NCI-H1092 (cell line): ENCODE measurements at places on chromosomes 4 and X.

- DNase-seq = no peak
These were observed 23.8 kb downstream of the PPP1R2C start for GRCh38 chrX:42754115-42754514.

GRCh38 chr4:140707325-140707724 lies 48.9 kb downstream of the TBC1D9 start:
- DNase-seq = no peak

DNA sequence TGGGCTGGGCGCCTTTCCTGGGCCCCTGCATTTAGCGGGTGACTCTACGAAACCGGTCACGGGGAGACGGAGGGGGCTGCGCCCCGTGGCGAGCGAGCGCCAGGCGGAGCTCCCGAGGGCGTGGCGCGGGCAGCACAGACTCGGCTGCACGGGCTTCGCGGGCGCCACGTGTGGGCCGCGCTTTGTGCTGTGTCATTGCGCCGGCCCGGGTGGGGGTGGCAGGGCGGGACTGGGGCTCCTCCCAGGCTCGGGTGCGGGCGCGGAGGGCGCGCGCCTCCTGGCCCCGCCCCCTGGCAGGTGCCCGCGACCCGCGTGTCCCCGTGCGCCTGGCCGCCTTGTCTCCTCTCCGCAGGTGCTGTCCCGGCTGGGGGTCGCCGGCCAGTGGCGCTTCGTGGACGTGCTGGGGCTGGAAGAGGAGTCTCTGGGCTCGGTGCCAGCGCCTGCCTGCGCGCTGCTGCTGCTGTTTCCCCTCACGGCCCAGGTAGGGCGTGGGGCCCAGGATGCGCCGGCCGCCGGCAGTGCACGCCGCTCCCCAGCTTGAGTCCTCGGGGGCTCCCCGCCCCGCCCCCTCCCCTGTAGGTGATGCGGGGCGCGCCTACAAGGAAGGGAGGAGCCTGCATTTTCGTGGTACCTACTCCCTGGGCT lies 651 bp downstream of the UCHL1 start:
- DNase-seq = peak; percentile 67

- no peak for DNase-seq
These were observed 69.3 kb upstream of the HS3ST1 start for GRCh38 chr4:11497972-11498371.

DNA sequence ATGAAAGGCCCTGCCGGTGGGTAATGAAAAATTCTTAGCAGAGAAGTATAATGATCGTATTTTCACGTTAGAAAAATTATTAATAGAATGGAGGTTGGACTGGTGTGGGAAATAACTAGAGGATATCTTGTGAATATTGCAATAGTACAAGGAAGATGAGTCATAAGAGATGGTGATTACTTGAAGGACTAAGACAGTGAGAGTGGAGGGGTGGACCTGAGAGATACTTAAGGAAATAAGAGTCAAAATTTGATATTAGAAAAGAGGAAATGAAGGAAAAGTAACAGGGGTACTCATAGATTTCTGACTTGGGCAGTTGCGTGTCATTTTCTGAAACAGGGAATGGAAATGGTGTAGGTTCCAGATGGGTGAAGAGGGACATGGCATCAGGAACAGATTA lies 1.7 kb upstream of the USP53 start:
- no peak for DNase-seq

DNA sequence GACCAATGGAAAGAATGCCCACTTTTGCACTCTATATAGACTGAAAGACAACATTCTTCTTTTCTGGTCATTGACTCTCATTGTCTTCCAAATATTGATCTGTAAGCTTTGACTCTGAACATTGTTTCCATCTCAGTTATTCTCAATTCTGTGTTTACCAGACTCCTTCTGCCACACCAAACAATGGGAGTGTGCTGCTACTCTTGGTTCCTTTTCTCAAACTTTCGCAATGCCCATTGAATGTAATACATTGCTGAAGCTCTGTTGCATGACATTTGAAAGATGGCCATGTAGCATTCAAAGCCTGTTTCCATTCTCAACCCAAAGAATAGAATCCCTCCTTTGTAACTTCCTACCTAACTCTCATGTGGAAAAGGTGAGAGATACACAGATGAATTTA lies 136.2 kb downstream of the BTC start:
- DNase-seq = no peak

DNA sequence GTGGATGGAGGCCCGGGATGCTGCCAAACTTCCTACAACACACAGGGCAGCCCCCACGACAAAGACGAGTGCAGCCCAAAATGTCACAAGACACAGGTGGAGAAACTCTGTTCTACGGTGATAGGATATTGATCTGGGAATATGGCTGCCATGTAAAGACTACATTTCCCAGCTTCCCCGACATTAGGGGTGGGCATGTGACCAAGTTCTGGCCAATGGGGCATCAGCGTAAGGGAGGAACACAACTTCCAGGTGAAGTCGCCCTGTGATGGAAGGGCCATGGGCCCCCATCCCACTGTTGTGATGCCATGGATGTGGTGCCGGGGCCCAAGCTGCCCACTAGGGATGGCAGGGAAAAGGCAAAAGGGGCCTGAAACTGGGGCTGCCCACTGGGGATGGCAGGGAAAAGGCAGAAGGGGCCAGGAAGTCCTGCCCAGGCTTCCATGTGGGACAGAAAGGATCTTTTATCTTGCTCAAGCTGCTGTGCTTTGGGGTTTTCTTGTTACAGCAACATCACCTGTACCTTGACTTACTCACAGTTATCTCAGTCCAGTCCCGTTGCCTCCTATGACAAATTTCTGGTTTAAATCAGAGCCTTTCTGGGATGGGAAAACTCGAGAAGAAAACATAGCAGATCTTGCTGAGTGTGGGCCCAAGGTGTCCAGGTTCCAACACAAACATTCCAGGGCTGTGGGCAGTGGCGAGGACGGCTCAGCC lies 9.7 kb upstream of the ADRA2C start:
- no peak for DNase-seq

- DNase-seq = no peak
These were observed 657.7 kb downstream of the TRAM1L1 start for GRCh38 chr4:116427666-116428065.

DNA sequence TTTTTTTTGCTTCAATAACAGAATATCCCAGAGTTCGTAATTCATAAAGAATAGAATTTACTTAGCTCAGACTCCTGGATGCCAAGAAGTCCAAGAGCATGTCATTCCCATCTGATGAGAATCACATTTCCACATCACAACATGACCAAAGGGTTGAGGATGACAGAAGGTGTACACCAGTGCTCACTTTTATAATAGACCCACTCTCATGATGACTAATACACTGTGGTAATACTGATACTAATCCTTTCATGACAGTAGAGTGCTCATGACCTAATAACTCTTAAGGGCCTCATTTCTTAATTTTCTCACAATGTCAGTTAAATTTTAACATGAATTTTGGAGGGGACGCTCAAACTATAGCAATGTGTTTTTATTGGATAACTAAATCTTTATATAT lies 69.2 kb downstream of the ZNF732 start:
- no peak for DNase-seq

- DNase-seq = no peak
These were observed 55.2 kb downstream of the CDS1 start for GRCh38 chr4:84638092-84638491.

DNA sequence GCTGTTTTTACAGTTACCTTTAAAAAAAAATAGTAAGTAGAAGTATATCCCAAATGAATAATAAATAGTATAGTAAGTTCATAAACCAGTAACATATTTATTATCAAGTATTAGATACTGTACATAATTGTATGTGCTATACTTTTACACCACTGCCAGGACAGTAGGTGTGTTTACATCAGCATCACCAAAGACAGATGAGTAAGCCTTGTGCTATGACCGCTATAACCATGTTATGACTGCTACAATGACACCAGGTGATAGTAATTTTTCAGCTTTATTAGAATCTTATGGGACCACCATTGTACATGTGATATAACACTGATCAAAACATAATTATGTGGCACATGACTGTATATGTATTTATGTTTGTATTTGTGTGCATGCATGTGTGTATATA lies 27.3 kb downstream of the PABPC4L start:
- no peak for DNase-seq

GRCh38 chrX:110006821-110007375 lies 4.0 kb downstream of the TMEM164 start:
- no peak for DNase-seq

DNA sequence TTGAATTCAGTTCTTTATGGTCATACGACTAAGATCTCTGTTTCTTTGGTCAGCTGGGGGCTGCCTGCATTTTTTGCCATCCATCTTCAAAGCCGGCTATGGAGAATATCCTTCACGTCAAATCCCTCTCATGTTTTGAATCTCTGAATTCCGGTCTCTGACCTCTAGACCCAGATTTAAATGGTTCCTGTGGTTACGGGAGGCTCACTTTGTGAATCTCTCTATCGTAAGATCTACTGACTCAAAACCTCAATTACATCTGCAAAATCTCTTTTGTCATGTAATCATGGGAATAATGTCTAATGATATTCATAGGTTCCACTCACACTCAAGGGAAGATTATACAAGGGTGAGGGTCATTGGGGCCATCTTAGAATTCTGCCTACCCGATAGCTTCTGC lies 5.7 kb upstream of the MPC1L start:
- no peak for DNase-seq

- no peak for DNase-seq
These were observed 160.4 kb downstream of the GATB start for GRCh38 chr4:151600432-151600831.

- no peak for DNase-seq
These were observed 41.3 kb downstream of the KLHL5 start for GRCh38 chr4:39103291-39103690.

DNA sequence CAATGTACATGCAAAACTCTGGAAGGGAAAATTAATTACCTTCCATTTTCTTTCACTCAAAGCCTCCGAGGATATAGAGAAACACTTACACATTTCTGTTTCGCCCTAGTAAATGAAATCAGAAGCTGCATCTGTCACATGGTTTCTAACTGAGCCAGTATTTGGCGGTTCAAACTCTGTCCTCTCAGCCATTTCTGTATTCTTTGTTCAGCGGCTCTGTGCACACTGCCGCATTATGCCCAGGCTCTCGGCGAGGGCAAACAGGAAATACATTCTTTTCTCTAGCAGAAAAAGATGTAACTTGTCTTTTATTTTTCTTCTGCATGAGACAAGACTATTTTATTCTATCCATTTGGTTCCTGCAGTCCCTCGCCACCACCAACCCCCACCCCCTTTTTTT lies 71.4 kb upstream of the GPM6B start:
- no peak for DNase-seq

GRCh38 chr4:67558493-67558892 lies at the start of gene STAP1:
TSS of gene STAP1 (plus strand) at chr4:67558727. CDS start at chr4:67558810, 83 bp downstream.
- DNase-seq = no peak

DNA sequence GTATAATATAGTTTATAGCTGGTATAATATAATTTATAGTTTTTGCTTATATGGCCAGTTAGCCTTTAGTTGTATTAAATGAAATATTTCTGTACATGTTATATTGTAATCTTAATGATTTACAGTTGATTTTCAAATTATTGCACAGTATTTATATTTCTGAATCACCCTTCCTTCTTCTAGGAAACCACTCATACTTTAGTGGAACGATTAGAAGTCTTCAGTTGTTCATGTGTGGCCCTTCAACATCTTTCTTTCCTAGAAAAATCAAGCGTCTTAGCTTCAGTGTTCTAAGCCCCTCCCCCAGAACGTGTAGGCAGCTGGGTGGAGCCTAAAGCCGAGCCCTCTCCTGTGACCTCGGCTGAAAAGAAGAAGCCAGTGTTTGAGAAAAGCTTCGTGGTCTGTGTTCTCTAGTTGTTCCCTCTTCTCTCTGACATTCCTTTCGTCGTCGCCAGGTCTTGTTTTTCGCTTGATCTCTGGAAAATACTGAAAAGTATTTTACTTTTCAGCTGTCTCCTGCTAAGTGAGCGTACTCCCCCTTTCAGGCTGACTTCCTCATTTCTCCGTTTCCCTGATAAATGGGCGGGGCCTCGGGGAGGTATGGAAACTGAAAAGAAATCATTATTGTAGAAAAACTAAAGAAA lies at the start of gene C4orf33:
TSS of gene C4orf33 (plus strand) at position 342 of the 644 bp plus-strand sequence. CDS start 6,459 bp downstream, outside the sequence.
- no peak for DNase-seq

DNA sequence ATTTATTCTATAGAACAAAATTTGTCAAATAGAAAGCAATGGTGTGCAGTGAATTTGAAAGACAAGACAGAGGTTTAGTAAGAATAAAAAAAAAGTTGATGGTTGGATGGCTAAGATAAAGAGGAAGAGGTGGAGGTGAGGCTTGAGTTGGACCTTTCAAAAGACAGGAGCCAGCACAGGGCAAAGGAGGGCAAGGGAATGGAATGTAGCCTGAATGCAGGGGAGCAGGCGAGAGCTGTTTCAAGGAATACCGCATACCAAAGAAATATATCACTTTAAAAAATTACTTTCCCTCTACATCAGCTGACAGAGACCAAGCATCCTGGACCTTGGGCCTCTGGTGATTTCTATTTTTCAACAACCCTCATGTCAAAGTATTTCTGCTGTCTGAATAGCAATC lies 38.0 kb upstream of the CXXC4 start:
- DNase-seq = no peak

DNA sequence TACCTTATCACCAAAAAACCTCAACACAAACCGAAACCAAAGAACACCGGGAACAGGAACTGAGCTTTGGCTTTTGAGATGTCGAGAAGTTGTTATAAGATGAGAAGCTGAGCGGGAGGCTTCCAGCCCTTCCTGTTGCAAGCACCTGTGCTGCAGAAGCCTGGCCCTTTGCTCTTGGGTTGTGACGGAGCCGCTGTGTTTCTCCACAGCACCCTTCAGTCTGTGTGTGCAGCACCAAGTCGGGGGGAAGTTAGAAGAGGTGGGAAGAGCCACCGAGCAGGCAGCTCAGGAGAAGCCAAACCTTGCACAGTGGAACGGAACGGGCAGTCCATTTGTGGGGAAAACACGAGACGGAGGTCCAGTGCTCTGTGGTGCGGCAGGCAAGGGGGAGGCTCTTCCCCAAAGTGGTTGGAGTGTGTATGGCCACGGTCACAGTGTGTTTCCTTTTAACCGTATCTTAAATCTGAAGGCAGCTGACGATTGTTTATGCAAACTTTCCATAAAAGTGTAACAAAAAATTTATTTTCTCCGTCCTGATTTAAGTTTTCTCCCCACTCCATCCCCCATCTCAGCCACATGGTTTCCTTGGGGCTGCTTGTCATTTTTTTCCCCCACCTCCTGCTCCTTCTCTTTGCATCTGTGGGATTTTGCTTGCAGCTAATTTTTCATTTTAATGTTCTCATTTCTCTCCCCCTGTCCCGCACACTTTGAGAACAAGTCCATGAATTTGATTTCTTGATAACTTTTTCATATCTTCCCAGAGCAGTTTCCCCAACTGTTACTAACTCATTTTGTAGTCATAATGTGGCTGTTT lies 123.7 kb downstream of the STOX2 start:
- no peak for DNase-seq

DNA sequence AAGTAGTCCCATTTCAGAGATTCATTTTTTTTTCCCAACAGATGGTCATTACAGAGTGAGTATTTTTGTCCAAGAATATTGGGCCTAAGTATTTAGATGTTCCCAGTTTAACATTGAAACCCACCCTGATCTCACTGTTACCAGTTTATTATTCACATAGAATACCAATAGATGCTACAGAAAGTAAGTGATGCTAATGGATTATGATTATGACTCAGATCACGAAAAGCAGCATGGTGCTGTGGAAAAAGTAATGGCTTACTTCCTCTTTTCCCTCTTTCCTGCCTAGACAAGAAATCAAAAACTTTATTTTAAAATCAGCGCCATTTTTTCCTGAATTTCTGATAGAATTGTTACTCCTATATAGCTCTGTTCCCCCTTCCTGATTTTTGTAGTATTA lies 51.9 kb downstream of the GSPT2 start:
- DNase-seq = no peak

GRCh38 chr4:162117051-162117450 lies 46.7 kb downstream of the FSTL5 start:
- DNase-seq = no peak

- DNase-seq = no peak
These were observed 13.8 kb upstream of the SH3TC1 start for GRCh38 chr4:8185295-8185694.

- DNase-seq = no peak
These were observed 330.9 kb downstream of the DCHS2 start for GRCh38 chr4:154160519-154161301.
